ENCODE measurements at places on chromosomes 2 and 18. TPM values are rescaled to one million over a fixed set of nuclear protein-coding genes. Genes with fewer than 3 reads are reported as not detected.

Gene CNTNAP5
- 71.5 TPM for total RNA-seq

DNA sequence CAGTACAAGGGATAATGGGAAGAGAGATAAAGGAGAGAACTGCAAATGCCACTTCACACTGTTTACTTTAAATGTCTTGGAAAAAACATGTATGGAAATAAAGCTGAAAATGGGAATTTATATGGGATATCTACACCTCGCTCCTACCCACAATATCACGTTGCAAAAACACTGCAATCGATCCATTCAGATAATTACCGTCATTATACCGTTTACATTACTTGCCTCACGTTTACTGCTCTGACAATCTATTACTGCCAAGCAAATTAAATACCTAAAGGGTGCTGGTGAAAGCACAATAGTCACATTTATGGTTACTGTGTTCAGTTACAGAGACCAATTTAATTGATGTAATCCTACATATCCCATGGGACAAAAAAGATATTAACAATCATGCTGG, 214.7 kb upstream of the LYPD1 start:
- DNase-seq = no peak

- DNase-seq = no peak
Observed at GRCh38 chr18:70459251-70459650, 170.4 kb downstream of the SOCS6 start.

DNA sequence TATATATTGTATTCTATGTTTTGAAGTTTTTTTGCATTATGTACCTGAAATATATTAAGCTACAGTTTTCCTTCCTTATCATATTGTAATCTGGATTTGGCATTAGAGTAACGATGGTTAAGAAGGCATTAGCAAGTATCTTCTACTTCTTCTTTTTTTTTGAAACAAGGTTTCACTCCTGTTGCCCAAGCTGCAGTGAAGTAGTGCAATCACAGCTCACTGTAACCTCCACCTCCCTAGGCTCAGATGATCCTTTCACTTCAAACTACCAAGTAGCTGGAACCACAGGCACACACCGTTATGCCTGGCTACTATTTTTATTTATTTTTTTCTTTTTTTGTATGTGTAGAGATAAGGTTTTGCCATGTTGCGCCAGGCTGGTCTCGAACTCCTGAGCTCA, 201.1 kb downstream of the ZNF804A start:
- DNase-seq = no peak

- no peak for DNase-seq
Observed at GRCh38 chr2:96114903-96115581, 1.3 kb downstream of the ADRA2B start.

DNA sequence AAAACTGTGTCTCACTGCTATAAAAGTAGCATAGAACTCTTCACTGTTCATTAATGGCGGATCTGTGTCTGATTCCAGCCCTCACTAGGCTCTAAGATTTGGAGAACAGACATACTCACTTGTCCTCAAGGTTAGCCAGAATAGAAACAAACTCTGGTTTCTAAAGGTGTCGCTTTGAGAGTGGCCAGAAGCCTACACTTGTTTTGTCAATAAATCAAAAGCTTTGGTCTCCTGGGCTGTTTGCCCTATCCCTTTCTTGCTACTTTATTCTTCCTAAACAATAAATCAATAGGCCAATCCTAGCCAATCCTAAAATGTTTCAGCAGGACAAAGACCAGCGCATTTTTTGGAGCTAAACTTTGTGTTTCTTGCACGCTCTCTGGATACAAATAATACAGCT, 1064.6 kb upstream of the CHAC2 start:
- no peak for DNase-seq

Gene THSD7B
- 2.6 TPM for total RNA-seq

Gene DYTN
- not detected for total RNA-seq

DNA sequence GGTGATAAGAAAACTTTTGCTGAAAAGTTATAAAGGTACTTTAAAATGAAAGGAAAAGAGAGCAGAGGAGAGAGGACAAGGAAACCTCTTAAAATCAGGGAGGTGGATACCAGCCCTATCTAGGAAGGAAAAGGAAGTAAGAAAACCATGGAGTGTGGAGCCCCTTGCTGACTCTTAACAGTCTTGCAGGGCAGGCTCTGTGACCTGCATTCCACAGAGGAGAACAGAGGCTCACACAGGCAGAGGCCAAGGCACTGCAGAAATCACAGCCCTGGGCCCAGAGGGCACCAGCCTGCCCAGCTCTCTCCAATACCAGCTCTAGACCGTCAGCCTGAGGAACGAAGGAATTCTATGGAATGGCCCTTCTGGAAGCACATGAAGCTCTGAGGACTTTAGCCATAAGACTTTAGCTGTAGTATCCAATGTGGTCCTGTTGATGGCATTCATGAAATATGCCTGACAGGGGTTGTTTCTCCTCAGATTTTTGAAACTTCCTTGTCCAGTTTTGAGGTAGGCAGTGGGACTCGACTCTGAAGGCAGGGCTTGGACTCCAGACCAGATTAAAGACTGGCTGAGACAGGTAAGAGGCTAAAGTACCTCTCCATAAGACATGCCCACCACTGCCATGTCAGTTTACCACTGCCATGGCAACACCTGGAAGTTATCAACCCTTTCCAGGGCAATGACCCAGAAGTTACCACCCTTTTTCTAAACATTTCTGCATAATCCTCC, 216.3 kb downstream of the ANAPC1 start:
- DNase-seq = no peak

Gene PRSS56
- 0.85 TPM for total RNA-seq

- no peak for DNase-seq
Observed at GRCh38 chr2:186220409-186220808, 265.7 kb upstream of the ZC3H15 start.

- no peak for DNase-seq
Observed at GRCh38 chr2:37543999-37544557, 127.4 kb downstream of the CDC42EP3 start.

DNA sequence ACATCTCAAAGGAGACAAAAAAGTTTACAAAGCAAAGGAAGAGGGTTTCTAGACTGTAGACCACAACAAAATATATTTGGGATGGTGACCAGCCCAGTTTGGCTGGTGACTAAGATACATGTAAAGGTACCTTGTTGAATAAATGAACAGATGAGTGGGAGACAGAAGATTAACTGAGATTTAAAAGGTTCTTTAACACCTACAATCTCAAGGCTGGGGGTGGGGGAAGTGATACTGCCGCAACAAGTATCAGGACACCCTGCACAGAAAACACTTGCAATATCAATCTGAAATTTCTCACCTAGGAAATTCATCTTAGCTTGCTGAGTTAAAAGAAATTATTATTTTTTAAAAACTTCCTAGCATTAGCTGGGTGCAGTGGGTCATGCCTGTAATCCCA, 8.3 kb downstream of the RNF149 start:
- no peak for DNase-seq

Gene REG1B
- not detected for total RNA-seq

DNA sequence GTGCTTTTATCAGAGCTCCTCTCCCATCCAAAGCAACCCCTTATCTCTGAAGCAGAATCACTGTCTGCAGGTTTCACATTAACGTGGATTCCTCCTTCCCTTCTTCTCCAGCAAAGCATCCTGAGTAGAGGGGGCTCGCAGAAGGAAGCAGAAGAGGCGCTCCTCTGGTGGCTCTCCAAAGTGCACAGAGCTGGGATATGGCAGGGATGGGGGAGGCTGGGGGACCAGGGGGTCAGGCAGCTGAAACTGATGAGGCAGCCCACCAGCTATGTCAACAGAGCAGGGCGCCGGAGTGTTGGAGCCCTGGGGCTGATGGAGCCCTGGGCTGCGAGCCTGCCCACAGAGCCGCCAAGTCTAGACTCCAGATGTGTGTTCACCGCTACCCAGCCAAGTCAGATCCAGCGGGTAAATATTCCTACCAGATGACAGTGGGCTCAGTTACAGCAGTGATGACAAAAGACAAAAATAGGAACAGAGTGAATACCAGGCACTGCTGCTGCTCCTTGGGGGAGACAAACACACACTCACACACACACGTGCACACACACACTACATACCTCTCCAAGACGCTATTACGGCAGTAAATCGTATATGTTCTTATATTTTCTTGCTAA, 678.3 kb upstream of the ID2 start:
- no peak for DNase-seq

DNA sequence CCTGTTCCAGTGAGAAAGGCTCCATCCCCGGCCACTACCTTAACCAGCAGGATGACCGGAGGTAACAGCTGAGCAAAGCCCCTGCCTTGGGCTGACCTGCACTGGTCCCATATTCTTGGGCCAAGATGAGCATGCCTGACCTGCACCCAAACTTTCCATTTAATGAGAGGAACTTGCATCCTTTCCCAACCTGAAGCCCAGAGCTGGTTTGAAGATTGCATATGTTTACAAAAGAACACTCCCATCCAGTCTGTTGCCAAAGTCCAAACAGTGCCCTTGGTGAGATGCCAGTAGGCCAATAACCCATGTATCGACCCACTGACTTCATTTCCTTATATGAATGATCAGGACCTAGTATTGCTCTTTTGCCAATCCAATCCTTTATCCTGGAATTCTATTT, 5.5 kb upstream of the NPAS2 start:
- DNase-seq = no peak

GRCh38 chr18:61326407-61326806, 6.8 kb upstream of the CDH20 start:
- DNase-seq = no peak

All from dorsolateral prefrontal cortex (tissue), 122 donors.